AG09309 (cell line): ENCODE measurements at places on chromosomes 2 and 18.

- DNase-seq: no peak
Measured at GRCh38 chr18:12315490-12315889, 7.4 kb downstream of the TUBB6 start.

DNA sequence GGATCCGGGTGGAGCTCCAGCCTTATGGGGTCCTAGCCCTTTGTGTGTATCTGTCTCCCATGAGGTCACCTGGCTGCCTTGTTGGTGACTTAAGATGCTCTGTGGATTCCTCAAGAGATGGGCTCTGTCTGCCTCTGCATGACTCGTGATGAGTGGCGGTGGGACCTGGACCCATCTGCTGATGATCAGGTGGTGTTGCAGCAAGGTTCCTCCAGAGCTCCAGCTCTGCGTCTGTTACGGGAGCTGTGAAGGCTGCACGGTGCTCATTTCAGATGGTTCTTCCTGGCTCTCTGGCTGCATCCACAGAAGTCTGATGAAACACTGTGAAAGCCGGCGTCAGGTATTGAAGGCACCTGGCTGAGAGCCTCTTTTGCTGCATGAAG lies 2.4 kb downstream of the AGAP1 start:
- no peak for DNase-seq

DNA sequence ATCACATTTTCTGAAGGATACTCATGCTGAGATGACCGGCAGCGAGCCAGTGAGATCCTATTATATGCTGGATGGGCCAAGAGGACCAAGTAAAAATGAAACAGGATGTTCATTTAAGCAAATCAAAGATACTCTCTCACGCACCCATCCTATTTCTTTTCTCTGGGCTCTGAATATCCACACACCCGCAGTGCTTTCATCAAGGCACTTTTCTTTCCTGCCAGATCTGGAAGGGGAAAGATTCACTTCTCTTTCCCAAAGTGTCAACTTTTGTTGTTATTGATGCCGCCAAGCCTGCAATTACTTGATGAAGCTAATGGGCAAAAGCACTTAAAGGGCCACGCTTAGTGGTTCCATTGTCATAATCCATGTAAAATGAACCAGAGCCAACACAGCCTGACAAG lies 191.9 kb upstream of the CHAC2 start:
- no peak for DNase-seq

DNA sequence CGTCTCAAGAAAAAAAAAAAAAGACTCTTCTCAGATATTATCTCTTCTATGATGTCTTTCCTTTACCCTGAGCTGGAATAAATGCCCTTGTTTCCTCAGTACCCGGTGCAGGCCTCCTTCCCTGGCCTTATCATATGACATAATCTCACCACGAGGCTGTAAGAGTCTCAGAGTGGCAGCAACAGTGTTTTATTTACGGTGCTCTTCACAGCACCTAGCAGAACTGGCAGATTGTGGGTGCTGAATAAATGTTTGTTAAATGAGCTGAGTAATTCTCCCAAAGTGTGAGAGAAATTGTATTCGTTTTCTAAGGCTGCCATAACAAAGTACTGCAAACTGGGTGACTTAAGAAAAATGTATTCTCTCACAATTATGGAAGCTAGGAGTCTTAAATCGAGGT lies 82.8 kb upstream of the CD28 start:
- DNase-seq: no peak
